RCC 7860 (cell line): ENCODE measurements at places on chromosomes 7 and 10.

DNA sequence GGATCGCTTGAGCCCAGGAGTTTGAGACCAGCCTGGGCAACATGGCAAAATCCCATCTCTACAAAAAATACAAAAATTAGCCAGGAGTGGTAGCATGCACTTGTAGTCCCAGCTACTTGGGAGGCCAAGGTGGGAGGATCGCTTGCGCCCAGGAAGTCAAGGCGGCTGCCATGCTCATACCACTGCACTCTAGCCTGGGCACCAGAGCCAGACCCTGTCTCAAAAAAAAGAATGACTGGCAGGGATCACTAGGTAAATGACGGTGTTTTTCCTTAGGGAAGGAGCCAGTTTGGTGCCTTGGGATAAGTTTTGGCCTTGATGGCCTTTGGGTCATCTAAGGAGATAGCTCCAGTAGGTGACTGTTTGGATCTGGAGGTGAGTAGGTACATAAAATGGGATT lies 8.9 kb downstream of the TMEM248 start:
- no peak for DNase-seq

DNA sequence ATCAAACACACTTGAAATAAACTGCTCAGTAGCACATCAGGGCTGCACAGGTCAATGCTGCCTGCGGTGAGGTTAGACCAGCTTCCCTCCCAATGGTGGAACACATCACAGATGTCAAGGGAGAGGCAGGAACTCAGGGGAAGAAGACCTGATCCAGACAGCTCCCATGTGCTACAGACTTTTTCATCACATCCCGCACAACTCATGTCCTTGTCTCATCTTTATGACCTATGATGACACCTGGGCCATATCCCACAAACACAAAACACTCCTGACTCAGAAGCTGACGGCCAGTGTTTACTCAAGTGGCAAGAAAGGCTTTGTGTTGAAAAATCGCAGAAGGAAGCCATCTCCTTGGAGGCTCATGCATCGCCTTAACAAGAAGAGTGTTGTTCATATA lies 91.6 kb downstream of the HTR5A start:
- no peak for DNase-seq

GRCh38 chr7:139182363-139182762 lies 48.7 kb upstream of the UBN2 start:
- no peak for DNase-seq

GRCh38 chr10:125260260-125260659 lies 99.9 kb upstream of the CTBP2 start:
- DNase-seq, result no peak

DNA sequence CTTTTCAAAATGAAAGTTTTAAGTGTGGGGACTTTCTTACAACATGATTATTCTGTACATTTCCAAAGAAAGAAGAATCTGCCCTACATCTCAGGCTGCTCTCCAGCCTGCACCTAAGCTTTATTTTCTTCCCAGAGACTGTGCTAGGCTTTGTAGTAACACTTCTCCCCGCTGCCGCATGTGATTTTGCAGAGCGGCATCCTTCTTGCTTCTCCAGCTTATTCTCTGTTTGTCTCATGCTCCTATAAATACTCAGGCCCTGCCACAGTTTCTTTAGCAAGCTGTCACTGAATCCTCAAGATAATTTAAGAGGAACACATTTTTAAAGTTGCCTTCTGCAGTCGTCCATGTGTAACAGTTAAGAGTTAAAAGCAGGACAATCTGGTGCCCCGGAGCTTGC lies 53.5 kb downstream of the INSYN2A start:
- no peak for DNase-seq

DNA sequence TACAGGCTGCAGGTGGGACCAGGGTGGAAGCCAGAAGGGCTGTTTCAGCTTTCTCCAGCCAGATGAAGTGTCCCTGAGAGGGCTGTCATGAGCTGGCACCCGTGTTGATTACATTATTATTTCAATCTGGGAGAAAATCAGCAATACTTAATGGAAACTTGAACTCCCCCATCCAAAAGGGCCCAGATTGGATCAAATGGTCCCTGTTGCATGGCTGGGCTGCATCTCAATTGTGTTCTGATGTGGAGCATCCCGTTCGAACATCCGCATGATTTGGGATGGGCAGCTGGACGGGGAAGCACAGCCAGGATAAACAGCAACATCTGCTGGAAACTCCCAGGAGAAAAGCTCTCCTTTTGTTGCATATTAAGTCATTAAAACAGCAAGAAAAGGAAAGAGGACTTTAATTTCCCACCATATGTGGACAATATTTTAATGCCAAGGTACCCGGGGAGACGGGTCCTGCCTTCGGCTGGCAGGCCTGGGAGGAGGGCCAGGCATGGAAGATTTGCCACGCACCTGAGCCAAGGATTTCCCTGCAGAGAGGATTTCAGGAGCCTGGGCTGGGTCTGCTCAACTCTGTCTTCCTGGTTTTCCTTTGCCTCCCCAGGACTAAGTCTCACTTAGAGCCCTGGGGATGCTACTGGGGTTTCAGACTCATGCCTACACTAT lies 52.4 kb downstream of the NPTX2 start:
- DNase-seq, result no peak

- no peak for DNase-seq
Measured at GRCh38 chr10:24262929-24263590, 54.1 kb downstream of the KIAA1217 start.

- no peak for DNase-seq
Measured at GRCh38 chr7:114645451-114645850, 230.8 kb downstream of the FOXP2 start.

- no peak for DNase-seq
Measured at GRCh38 chr10:29805134-29805723, 170.5 kb upstream of the SVIL start.

DNA sequence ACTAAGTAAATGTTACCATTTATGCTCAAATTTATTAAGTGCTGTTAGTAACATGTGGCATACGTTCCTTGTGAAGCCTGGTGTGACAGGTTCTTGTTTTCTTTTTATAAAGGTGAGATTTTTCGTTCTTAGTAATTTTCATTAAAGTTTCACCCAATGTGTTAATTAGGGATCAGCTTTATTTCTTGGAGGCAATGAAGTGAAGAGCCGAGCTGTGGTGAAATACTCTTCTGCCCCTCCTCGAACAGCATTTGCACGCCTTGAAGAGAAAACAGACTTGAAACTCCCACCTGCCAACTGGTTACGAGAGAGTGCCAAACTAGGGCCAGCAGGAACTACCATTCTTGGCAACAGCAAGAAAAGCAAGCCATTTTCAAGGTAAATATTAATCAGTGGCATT lies 1.5 kb downstream of the EDRF1 start:
- no peak for DNase-seq

DNA sequence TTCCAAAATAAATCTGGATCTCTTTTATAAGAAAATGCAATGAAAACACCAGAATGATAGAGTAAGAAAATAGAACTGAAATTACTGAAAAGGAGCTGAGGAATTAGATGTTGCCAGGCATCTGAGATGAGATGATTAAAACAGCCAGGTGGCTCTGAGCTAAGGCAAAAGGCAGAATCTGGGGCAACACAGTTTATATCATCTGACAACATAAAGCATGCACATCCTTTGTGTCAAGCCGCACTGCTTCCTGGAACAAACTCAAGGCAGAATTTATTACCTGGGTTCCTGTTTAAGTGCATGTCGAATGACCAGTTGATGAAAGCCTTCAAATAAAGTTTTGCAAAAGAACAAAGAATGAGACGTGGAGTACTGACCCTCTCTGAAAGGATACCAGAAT lies 247.0 kb downstream of the SNX10 start:
- no peak for DNase-seq

- no peak for DNase-seq
Measured at GRCh38 chr10:103428989-103429643, 23.1 kb downstream of the CALHM2 start.

- no peak for DNase-seq
Measured at GRCh38 chr10:88076027-88076880, 212.8 kb downstream of the PTEN start.

DNA sequence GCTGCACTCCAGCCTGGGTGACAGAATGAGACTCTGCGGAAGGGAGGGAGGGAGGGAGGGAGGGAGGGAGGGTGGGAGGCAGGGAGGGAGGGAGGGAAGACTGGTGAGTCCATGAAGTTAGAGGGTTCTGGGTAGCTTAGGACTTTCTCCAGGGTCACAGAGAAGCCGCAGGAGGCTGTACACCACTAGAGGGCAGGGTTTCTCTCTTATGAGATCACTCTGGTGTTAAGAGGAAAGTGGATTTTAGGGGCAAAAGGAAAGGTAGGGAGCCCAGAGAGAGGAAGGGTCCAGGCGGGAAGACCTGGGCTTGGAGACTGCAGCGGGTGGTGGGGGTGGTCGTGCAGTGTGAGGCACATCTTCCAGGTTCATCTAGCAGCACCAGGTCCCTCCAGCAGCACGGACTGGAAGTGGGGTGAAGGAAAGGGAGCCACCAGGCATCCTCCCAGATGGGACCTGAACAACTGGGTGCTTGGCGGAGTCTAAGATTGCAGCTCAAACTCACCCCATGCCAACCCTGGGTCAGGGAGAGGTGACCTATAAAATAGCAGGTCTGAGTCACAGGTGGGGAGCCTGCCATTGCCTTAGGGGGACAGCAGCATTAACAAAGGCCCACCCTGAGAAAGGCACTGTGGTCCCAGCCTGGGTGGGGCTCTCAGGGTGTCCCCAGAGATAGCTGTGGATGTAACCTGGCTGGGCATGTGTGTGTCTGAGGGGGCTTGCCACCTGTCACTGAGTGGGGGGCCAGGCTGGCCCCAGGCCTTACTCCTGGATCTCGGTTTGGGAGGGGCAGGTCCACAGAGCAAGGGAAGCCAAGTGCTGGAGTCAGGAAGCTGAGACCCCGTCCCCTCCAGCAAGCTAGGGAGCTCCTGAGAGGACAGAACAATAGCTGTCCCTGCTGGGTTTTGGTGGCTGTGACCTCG lies 48.5 kb upstream of the SLC29A3 start:
- peak; percentile 38 for DNase-seq

- no peak for DNase-seq
Measured at GRCh38 chr10:3579845-3580244, 205.2 kb downstream of the KLF6 start.

DNA sequence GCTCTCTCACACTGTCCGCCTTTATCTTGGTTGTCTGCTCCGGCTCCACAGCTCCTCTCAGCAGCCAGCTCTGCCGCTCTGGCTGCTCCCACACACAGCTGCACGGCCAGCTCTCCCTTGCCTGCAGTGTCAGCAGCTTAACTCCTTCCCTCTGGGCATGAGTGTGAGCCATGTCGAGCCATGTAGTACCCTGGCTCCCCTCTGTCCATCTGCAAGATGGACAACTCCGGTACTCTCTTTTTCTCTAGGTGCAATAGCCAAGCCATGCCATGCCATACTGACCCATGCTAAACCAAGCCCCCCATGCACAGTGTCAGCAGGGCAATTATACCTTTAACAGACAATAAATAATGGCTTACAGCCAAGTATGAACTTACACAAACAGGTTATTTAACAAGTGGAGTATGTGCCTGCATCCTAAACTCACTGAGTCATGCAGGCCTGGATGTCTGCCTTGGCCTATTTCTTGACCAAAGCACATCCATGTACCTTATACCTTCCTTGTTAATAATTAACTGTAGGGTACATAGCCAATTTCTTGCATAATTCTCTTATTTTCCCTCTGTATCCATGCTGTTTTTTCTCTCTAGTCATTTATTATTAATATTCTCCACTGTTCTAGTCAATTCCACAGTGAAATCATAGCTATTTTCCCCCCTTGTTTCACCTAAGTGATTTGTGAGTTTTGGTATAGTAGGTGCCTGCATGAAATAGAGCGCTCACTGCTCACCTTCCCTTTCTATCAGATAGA lies 170.9 kb downstream of the CDK14 start:
- peak; percentile 75 for DNase-seq

- DNase-seq, result no peak
Measured at GRCh38 chr7:90530263-90530662, 60.8 kb downstream of the PTTG1IP2 start.

DNA sequence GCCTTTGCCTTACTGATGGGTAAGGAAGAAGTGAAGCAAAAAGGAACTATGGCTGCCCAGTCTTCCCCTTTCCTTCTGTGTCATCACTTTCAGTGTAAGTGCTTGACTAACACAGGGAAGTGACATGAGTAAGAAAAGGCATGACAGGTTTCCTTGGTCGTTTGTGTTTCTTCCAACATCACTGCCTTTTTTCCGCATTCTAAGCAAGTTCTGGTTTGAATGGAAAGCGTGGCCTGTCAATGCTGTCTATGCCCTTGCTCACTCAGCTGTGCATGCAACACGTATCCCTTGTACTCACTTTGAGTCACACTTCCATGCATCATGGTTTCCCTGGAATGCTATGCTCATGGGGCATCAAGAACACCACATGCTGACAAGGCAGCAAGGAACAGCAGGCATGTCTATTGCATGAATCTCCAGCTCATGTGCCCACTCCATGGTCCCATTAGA lies 111.8 kb downstream of the OAT start:
- DNase-seq, result peak; percentile 93

DNA sequence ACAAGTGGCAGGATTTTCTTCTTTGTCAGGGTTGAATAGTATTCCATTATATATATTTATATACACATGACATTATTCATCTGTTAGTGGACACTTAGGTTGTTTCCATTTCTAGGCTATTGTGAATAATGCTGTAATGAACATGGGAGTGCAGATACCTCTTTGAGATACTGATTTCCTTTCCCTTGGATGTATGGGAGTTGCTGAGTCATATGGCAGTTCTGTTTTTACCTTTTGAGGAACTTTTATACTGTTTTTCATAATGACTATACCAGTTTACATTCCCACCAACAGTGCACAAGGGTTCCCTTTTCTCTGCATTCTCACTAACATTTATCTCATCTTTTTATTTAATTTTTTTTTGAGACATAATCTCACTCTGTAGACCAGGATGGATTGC lies 1.8 kb upstream of the CLCN1 start:
- no peak for DNase-seq

GRCh38 chr7:131057794-131058070 lies 269.9 kb upstream of the MKLN1 start:
- DNase-seq, result no peak

DNA sequence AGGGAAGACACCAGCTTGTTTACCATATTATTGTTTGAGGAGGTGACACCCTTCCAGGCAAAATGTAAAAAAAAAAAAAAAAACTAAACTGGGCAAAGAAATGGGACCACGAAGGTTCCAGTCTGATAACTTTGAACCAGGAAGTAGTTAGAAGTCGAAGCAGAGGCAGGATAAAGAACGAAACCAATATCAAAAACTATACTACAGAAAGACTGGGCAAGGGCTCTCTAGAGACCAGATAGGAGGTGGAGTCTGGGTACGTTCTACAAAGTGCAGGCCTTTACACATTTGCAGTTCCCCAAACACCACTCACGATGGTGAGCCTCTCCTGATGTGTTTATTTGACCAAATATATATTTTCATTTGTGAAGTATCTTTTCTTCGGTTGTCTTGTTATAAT lies 125.7 kb upstream of the CDK1 start:
- DNase-seq, result no peak

DNA sequence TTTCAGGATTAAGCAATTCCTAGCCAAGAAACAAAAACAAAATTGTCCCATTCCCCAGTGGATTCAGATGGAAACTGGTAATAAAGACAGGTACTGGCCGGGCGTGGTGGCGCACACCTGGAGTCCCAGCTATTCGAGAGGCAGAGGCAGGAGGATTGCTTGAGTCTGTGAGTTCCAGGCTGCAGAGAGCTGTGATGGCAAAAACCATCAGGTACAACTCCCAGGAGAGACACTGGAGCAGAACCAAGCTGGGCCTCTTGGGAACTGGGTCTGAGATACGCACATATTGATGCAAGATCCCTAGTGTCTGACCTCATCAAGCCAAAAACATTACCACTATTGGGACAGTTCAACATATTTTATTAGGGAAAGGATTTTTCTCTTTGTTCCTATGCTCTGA lies 84.0 kb upstream of the ANLN start:
- no peak for DNase-seq

GRCh38 chr10:110764793-110765512 lies 106.8 kb upstream of the PDCD4 start:
- peak; percentile 8 for DNase-seq
